Stimulated activated CD8-positive, alpha-beta memory T cell treated with anti-CD3 and anti-CD28 coated beads, Interleukin-7, amount 100 ng/mL, for 1 hour (primary cell): ENCODE measurements at places on chromosomes 3 and 15.

GRCh38 chr3:143241481-143241951, 121.9 kb downstream of the CHST2 start:
- DNase-seq, result no peak

DNA sequence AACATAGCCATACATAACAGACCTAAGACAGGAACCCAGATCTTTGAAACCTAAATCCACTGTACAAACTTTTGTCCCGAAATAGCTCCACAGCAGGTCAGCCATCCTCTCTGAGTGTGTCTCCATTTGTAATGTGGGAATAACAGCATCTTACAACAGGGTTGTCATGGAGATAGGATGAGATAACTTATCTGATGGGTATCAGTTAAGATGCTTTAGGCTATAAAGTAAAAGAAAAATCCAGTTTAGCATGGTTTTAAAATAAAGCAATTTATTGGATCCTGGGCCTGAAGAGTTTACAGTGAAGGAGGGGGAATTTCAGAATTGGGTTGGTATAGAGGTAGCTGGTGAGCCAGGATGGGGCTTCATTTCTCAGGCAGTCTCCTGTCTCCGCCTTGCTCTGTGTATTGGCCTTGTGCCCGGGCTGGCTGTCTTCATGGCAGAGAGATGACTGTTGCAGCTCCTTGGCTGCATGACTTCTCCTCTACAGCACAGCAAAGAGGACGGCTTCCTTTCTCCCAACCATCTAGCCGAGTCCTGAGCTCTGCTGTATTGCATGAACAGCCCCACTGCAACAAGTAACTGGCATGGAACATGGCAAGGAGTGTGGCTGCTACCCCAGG, 131.9 kb upstream of the PROK2 start:
- DNase-seq, result no peak

DNA sequence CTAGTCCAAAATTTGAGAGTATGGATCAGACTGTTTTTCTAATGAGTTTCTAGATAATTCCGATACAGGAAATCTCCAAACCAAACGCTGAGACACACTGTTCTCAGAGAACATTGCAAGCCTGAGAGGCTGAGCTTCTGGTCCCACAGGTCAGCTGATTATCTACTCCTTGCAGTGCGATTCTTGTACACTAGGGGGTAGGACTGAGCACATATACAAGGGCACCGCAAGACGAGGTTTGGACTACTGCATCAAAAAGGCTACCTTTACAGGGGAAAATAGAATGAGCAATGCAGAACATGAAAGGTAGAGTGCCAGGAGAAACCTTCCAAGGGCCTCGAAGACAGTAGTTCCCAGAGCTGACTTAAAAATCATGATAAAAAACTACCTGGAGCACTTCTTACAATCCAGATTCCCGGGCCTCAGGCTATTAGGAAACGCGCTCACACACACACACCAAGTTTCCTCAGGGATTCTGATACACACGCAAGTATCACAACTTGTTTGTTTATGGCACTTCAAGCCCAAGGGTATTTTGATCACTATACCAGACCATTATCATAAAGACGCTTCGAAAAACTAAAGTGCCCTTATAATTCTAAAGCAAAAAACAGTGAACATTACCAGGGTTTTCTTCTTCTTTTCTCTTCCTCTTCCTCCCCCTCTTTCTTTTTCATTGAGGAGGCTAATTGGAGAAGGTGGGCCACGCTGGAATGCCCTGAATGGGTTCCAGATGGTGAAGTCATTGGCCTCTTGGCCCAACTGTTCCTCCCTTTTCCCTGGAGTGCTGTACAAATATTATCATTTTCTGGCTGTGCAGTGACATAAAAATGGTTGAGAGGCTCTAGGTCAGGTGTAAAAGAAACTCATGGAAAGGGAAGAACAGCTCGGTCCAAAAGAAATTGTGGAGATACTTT, 61.8 kb downstream of the SLC12A8 start:
- DNase-seq, result no peak

- DNase-seq, result no peak
These were observed 36.7 kb upstream of the SECISBP2L start for GRCh38 chr15:49082960-49083359.

DNA sequence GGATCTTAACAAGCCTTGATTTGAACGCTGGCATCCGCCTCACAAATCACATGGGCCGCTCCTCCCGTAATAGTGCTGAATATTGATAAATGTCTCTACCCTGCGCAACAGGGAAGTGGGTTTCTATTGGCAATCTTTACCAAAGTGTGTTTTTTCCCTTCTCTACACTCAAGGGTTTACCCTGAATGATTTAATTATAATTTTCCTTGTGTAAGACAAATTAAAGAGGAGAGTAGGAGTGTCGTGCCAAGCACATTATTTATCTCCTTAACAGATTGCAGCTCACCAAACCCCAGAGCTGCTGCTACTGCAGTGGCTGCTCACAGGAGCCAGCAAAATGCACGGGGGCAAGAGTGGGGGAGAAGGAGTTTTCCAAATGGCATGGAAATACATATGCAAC, 545.8 kb downstream of the FOXP1 start:
- DNase-seq, result no peak

DNA sequence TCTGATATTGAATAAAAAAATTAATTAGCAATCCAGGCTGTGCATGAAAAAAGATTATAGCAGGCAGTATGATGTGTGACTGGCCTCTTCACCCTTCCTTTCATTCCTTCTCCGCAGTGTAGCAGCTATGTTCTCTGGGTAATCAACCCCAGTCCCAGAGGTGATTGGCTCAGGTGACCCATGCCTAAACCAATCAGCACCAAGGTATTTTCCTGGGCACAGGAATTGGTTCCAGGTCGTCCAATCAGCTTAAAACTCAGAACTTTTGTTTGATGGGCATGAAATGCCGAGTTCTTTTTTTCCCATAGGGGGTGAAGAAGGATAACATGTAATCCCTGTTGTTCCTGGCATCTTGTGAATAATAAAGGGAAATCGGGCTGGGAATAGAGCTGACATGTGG, 5.8 kb upstream of the BNC1 start:
- DNase-seq, result no peak

- no peak for DNase-seq
These were observed 631 bp upstream of the MFGE8 start for GRCh38 chr15:88913850-88914169.

DNA sequence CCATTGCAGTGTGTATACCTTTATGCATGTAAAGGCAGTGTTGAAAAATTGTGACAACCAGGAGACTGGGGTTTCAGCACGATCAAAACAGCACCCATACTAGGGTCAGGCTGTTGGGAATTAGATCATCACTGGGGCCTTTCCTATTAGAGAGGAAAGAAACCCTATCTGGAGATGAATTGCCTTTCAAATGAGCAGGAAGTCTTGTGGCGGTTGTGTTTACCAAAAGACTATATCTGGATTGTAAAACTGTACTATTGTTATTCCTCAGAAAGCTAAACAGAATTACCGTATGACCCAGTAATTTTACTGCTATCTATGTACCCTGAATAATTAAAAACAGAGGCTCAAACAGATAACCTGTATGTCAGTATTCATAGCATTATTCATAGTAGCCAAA, 10.1 kb downstream of the UBE2E1 start:
- DNase-seq, result no peak

DNA sequence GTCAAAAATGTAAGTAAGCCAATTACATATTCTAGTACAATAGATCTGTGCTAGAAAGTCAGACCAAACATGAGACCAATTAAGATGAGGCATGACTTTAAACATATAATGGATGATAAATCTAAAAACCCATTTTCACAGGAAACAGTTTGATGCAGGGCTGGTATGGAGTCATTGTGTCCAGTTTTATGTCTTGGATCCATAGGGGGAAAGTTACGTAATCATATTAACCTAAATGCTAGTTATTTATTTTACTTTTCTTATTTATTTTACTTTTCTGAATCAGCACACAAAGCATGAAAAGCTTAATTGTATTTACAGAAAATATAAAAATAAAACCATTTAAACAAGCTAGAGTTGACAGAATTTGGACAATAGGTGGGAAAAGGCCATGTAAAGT, 26.3 kb upstream of the TMCC1 start:
- DNase-seq, result no peak

GRCh38 chr15:98935736-98936135, 71.9 kb downstream of the PGPEP1L start:
- DNase-seq, result no peak

GRCh38 chr3:97949743-97950142, 22.5 kb downstream of the RIOX2 start:
- DNase-seq, result no peak

DNA sequence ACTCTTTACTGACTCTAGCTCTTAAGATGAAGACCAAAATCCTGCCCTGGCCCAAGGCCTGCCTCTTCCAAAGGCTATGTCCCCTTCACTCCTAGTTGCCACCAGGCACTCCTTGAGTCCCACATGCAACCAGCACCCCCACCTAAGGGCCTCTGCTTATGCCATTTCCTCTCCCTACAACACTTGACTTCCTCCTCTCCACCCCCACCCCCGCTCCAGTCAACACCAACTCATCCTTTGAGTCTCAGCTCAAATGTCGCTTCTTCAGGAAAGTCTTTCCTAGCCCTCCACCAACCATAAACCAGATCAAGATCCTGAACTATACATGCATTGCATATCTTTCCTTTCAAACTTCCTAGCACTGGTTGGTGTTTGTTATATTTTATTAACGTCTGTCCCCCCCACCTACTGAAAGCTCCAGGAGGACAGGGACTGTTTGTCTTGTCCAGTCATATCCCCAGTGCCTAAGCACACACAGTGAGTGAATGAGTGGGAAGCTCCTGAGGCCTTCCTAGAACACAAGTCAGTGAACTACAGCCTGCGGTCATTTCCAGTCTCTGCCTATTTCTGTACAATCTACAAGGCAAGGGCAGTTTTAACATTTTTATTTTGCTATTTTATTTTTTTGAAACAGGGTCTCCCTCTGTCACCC, 7.3 kb downstream of the TBC1D2B start:
- no peak for DNase-seq

DNA sequence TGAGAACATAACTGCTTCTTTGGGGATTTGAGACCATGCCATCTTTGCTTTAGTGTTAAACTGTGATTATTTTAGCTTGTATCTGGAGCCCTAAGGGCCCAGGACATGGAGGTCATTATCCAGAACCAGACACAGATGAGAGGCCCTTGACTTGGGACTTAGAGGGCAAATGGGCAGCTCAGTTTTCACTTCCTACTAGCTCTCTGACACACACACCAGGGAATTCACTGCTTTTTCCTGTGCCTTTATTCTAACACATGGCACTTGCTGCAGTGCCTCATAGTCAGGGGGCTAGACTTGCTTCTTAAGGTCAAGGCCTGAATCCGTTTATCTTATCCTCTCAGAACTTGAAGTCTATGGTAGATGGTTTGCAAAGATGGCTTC, 33.3 kb downstream of the AMOTL2 start:
- DNase-seq, result no peak

GRCh38 chr3:133863911-133864310, 31.8 kb downstream of the RAB6B start:
- no peak for DNase-seq
